ENCODE measurements at places on chromosomes 2 and 18.

- no peak for DNase-seq
Observed at GRCh38 chr2:208097801-208098200, 26.5 kb downstream of the CRYGD start.

DNA sequence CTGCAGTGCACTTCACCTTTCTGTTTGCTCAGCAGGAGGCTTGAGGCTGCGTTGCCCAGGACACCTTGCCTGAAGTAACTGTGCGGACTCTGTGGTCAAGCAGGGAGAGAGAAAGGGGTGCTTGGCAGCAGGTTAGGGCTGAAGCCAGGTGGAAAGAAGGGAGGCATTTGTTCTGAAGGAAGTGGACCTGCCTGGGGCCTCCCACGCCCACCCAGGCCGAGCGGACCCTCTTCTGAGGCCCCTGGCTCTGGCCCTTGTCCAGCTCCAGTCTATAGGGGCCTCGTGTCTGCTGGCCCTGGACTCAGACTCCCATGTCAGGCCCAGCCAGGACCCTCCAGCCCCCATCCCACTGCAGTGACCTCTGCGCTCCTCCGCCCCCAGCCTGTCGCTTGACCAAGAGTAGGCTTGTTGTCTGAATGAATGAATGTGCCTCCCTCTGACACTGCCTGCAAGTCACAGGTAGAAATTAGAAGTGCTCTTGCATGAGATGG lies 2.5 kb downstream of the SNED1 start:
- DNase-seq: peak; percentile 29

DNA sequence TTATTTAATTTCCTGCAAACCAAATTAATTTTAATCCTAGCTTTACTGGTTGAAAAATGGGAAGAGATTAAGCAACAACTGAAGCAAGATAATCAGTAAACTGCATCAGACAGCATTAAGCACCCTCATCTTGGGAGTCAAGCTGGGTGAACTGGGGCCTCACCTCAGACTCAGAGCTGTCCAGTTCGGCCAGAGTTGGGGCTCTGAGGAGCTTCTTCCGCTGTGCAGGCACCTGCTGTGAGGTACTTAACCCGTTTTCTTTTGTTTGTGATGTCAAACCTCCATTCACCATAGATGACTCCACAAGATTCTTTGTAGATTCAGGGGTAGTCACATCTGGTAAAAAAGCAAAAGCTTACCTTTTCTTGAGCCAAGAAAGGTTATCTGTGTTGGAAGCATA lies 71.8 kb downstream of the PRELID3A start:
- no peak for DNase-seq

- no peak for DNase-seq
Observed at GRCh38 chr2:235692671-235693171, 198.9 kb downstream of the AGAP1 start.

DNA sequence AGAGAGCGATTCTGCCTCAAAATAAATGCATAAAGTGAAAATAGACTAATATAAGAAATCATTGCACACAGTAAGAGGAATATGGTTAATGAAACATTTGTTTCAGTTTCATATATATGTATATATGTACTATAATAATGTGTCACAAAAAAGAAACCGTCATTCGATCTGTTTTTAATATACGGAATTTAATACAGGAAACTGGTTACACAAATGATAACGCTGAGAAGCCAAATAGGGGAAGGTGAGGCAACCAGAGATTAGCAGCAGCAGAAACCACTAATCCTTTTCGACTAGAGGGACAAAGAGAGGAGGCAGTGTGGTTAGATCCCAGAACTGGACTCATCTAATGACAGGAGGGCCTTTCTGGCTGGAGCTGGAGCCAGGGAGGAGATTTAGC lies 64.2 kb upstream of the GREB1L start:
- no peak for DNase-seq

- DNase-seq: no peak
Observed at GRCh38 chr18:46574743-46575115, 82.3 kb downstream of the LOXHD1 start.

- no peak for DNase-seq
Observed at GRCh38 chr2:143451642-143452281, 322.5 kb downstream of the ARHGAP15 start.

GRCh38 chr2:107072150-107072940 lies 186.4 kb upstream of the ST6GAL2 start:
- DNase-seq: no peak

DNA sequence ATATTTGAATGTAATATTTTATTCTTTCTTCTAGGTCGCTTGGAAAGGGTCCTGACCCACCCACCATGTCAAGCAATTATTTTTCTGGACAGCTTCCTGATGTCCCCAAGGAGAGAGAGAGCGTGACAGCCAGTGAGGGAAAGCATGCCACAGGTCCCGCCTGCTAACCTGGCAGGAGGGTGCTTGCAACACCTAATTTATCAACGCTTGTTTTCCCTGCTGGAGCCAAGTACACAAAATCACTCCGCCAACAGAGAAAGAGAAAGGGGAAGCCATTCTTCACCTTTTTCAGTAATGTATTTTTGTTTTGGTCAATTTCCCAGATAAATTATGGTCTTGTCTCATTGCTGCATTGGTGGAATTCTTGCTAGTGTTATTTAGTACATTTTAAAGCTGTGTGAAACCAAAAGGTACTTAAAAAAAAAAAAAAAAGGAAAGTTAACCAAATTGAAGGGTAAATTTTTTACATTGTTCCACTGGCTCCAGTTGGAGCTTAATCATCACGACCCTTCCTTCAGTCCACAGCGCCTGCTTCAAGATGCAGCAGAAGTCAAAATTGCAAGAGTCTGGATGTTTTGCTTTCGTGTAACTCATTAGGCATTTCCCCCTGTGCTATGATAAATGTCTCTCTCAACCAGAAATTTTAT lies 88.5 kb upstream of the COPS8 start:
- DNase-seq: no peak

GRCh38 chr2:75932996-75933395 lies 222.3 kb upstream of the GCFC2 start:
- DNase-seq: no peak

DNA sequence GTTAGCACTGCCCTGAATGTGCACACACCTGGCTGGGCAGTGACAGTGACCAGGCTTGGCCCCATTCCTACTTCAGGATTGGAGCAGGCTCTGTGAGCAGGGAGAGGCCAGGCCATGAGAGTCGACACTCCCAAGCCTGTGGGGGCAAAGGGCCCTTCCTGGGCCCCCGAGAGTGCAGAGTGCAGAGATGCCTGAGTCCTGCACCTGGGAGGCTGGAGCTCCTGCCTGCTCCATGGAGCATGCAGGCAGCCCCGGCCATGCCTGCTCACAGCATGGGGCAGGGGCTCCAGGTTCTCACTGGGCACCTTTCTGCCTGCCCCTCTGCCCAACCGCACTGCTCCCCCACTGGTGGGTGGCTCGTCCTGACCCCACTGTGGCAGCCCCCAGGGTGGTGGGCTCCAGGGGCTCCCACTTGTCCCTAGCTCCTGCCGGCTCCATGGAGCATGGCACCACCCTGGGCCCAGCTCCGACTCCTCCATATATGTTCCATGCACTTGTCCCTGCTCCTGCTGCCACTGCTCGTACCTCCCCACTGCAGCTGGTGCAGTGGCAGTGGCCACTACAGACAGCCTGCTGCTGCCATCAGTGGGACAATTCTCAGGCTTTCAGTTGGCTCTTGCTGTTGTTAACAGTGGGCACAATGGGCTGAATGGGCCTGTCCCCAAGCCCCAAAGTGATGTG lies 282.0 kb downstream of the RPRM start:
- no peak for DNase-seq

DNA sequence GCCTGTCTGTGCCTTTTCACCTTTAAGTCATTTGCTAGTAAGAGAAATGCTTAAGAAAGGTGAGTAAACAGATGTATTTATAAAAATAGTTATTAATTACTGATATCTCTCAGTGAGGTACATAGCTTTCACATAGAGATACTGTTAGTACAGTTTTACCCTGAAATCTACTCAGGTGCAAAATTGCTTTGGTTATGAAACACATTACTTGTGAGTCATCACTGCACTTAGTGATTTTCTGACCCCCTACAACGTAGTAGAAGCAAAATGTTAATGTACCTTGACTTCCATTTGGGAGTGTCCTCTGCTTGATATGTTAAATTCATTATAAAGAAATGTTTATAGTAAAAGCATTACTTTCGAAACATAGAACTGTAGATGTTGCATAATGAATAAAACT lies 6.5 kb downstream of the GLS start:
- DNase-seq: no peak

DNA sequence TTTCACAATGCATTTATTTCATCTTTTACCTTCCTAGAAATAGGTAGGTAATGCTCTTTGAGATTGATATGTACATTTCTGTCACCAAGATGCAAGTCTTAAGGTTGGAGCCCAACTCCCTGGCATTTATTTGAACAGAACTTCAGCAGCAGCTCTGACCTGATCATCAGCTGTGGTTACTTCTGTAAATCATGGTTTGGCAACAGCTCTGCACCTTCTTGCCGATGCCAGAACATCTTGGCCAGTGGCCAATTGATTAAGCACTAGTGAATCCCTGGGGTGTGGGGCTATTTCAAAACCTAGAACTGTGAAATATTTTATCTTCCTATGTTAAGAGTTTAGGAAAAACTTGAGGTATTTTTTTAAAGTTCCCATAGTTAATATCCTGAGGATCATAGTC lies 124.8 kb upstream of the NYAP2 start:
- DNase-seq: peak; percentile 75

DNA sequence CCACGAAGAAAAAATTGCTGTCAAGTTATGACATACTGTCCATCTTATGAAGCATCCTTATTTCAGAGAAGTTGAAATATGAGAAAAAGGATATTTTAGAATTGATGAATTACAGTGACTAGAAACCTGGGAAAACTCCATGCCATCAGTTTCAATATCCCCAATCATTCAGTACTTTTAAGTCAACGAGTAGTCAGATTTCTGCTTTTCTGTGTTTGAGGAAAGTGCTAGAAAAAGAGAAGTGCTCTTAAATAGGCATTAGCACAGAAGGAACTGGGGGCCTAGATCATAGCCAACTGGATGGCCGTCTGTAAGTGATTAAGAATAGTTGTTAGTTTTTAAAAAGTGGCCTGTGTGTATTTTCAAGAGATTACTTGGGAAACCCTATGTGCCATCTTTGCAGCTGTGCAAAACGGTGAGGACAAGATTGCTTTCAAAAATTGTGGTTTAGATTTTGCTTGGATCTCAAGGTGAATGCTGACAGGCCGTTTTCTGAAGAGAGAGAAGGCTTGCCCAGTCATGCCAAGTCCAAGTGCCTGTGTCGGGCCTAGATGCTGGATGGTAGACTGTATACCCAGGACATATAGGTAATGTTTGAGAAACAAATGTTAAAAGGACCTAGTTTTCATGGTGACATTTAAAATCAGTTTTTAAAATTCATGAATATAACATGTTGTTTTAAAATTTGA lies 5.1 kb downstream of the NEDD4L start:
- DNase-seq: no peak

DNA sequence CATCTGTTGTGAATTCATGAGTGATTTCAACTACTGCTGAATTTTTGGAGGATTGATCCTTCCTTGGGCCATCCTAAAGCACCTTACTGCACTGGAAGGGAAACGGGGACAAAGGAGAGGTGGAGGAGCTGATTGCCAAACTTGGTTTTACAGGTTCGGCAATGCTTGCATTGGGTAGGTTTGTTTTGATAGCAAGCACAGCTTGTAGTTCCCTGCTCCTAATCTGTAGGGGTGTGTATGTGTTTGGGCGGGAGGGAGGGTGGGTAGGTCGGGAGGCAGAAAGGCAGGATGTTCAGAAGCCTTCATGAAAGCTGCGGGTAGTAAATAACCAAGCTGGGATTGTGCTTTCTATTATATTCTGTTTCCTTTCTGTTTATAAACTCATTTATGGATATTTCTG lies 24.6 kb downstream of the PHLPP1 start:
- no peak for DNase-seq

- no peak for DNase-seq
Observed at GRCh38 chr2:41928526-41928925, 119.3 kb upstream of the PKDCC start.

GRCh38 chr18:50582500-50582899 lies 22.6 kb downstream of the MAPK4 start:
- DNase-seq: no peak

- no peak for DNase-seq
Observed at GRCh38 chr2:149585166-149585885, 2.2 kb downstream of the MMADHC start.

GRCh38 chr18:35577045-35577848 lies 4.3 kb upstream of the GALNT1 start:
- no peak for DNase-seq

- DNase-seq: no peak
Observed at GRCh38 chr2:86552889-86553288, 10.4 kb downstream of the CHMP3 start.

DNA sequence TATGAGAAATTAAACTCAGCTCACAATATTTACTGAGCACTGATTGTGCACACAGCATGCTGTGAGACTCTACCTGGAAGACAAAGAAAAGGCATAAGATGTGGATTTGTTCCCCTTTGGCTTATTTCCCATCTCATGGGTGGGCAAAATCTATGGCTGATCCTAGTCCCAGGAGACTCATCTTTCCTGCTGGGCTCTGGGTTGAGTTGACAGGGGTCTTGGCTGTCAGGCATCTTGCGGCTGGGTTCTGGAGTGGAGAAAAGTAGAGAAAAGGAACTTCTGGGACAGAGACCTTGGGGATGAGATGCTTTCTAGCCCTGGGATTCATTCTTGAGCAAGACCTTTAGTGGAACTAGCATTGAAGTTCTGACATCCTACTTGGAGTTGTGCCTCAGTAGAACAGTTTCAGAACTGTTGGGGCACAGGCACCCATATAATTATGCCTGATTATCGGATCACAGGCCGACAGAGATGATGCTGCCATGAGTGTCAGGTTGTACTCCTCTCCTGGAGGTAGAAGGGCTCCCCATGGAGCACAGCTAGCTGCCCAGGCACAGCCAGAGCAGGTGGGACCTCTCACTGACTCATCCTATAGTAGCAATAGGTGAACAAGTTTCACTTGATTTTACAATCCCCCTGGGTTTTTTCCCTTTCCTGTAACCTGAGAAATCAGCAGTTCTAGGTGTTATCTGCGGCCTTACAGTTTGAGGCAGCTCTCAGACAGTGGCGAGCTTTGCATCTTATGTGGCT lies 260.9 kb downstream of the CYRIA start:
- DNase-seq: no peak

DNA sequence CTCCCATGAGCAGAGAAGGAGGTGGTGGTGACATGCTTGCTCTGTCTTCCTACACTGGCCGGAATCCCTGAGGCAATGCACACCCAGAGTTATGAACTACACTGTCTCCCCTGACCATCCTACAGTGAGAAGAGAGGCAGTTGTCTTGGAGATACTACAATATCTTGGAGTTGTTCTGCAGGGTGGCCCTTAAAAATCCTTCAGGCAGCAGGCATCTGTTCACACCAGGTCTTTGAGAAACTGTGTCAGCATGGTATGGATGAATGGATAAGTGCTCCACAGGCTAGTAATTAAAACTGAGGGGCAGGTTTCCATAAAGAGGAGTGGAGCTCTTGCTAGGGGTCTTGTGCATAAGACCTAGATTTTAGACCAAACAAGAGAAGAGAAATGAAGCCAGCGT lies 223.7 kb upstream of the COPS8 start:
- no peak for DNase-seq

DNA sequence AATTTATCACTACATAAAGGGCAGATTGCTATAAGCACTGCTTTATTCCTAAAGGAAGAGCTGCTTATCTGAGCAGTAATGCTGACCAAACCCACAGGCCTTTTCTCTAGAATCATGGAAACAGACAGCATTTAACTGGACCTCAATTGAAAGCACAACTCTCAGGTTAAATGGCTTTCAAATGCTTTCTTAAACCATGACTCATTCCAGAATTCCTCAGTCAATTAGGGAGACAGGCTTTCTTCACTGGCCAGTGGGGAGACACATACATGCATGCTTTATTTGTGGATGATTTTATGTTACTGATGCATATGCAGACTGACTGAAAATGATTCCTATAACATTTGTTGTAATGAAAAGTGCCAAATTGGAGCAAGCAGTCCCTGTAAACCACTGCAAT lies 114.6 kb downstream of the ACVR1 start:
- no peak for DNase-seq
